Activated T-helper 2 cell treated with anti-CD3 and anti-CD28 coated beads, Interferon-gamma antibody, Interleukin-2, Interleukin-4, amounts not matched to agents 10 μg/mL and 5 μg/mL and 100 μg/mL, durations not matched to agents 14 hours and 24 hours and 36 hours (primary cell): ENCODE measurements at places on chromosomes 2 and 18. TPM values are rescaled to one million over a fixed set of nuclear protein-coding genes. Genes with fewer than 3 reads are reported as not detected.
A peak's percentile ranks its signal among the peaks of the same experiment; 100 is the strongest.

DNA sequence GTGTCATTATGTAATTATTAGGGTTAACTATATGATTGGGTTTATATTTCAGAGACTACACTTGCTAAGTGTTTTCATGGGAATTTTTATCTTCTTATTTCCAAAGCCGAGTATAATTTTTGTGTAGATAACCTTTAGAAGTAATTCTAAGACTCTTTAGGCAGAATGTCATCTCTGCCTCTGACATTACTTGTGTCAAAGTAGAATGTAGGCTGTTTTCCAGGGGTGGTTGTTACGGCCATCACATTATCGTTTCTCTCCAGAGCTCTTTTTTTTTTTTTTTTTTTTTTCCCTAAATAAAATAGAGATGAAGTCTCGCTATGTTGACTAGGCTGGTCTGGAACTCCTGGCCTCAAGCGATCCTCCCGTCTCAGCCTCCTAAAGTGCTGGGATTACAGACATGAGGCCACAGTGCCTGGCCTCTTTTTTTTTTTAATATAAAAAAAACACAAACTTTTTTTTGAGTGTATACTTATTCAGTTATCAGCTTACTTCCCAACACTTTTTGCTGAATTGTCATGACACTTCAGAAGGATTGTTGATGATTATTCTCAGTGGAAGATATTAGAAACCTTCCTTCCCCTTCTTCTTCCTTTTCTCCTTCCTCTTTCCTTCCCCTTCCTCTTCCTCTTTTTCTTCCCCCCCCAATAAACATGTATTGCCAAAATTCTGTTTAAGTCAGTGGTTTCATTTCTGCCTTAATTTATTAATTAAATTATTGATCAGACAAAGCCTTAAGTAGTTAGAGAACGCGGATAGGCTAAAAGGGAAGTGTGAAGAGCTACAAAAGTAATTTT lies 2.3 kb downstream of the PIKFYVE start:
- no peak overlapping the region for H3K27ac ChIP-seq
- H3K36me3 ChIP-seq = peaks cover 37% of the 10 kb centered on the region
- no peaks in the 10 kb centered on the region for H3K27me3 ChIP-seq

DNA sequence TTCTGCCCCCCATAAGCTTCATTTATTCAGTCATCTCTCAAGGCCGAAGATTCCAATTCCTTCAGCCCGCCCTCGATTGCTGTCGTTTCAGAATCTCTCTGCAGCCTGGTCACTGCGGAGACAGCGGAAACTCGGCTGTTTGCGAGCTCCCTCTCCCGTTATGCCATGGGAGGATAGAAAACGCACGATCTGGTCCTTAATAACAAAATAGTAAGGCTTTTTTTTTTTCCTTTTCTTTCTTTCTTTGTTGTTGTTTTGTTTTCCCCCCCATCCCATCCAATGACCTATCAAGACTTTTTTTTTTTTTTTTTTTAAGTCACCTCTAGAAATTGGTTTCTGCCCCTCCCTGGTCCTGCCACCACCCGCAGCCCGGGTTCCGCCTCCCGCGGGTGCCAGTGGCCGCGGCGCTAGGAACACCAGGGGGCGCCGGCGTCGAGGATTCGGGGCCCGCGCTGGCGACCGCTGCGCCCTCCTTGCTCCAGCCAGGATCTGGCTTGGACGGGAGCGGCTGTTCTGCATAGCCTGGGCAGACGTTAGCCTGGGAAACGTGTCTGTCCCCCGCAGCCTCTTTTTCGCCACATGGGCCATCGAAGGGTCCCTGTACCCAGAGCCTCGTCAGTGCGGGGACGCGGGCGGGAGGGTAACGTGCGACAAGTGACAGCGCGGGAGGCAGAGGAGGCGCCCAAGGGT lies 10.1 kb downstream of the CPLX4 start:
- H3K4me1 ChIP-seq = peaks cover 3% of the 10 kb centered on the region
- H3K27me3 ChIP-seq = peaks cover 45% of the 10 kb centered on the region
- H3K4me3 ChIP-seq = peak overlapping the region; percentile 50
- H3K27ac ChIP-seq = no peak overlapping the region
- DNase-seq = peak; percentile 54

DNA sequence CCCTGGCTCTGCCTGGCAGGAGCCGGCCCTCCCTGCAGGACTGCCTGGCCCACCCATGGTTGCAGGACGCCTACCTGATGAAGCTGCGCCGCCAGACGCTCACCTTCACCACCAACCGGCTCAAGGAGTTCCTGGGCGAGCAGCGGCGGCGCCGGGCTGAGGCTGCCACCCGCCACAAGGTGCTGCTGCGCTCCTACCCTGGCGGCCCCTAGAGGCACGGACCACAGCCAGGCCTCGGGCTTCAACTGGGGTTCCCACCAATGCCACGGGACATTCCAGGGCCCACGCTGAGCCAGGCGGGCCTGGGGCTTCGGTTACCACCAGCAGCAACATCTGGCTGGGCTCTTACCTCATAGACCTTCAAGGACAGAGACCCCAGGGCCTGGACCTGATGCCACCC lies 6.1 kb upstream of the GMPPA start:
- H3K36me3 ChIP-seq = no peaks in the 10 kb centered on the region
- H3K27ac ChIP-seq = no peak overlapping the region
- H3K4me1 ChIP-seq = peaks cover 6% of the 10 kb centered on the region
- peaks cover 42% of the 10 kb centered on the region for H3K27me3 ChIP-seq
- H3K4me3 ChIP-seq = no peak overlapping the region

GRCh38 chr2:45253151-45253550 lies 243.9 kb upstream of the SIX2 start:
- no peak overlapping the region for H3K4me3 ChIP-seq
- no peaks in the 10 kb centered on the region for H3K4me1 ChIP-seq
- no peak for DNase-seq
- peaks cover 12% of the 10 kb centered on the region for H3K27me3 ChIP-seq
- no peaks in the 10 kb centered on the region for H3K36me3 ChIP-seq

DNA sequence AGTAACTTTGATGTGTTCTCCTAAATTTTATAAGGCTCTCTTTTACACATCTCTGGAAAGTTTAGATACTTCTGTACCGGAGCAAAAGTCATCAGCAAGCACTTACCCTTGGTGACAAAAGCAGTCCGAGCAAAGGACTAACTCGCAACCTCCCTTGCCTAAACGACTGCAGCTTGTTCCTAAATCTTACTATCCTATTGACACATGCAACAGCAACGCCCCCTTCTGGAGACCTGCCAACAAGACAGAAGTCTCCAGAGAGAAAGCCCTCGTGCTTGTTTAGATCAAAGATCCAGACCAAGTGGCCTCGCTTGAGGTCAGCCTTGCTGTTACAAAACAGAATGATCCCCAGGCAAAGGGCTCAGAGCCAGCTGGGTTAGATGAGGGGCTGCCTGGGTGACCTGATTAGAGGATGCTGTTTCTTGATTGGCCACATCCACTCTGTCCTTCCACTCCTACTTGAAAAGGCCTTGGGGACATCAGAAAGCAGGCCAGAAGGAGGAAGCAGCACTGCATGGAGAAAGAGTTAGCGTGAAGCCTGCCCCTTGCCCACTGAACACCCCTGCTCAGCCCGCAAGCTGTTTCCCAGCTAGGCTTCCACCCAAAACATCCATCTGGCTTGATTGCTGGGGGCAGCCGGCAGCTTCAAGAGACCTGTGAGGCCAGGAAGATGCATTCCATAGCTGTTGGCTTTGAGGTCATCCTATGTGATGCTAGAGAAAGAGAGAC lies 94.3 kb downstream of the HNRNPLL start:
- H3K27me3 ChIP-seq = peaks cover 11% of the 10 kb centered on the region
- no peaks in the 10 kb centered on the region for H3K36me3 ChIP-seq
- DNase-seq = peak; percentile 63
- no peak overlapping the region for H3K27ac ChIP-seq
- peaks cover 10% of the 10 kb centered on the region for H3K4me1 ChIP-seq

The TMEM169 gene
- total RNA-seq = 1.3 and 1.6 TPM in 2 replicates

The OTOF gene
- total RNA-seq = 9.8 and 12.3 TPM in 2 replicates

The CHRNG gene
- total RNA-seq = not detected in 2 replicates

The MC5R gene
- total RNA-seq = not detected in 2 replicates

The VWC2L gene
- not detected in 2 replicates for total RNA-seq
